ENCODE measurements at places on chromosomes 7 and 10.

GRCh38 chr10:62045765-62046521, 144.4 kb downstream of the ARID5B start:
- DNase-seq, result peak; percentile 94

GRCh38 chr7:104137511-104137910, 70.3 kb downstream of the ORC5 start:
- no peak for DNase-seq

DNA sequence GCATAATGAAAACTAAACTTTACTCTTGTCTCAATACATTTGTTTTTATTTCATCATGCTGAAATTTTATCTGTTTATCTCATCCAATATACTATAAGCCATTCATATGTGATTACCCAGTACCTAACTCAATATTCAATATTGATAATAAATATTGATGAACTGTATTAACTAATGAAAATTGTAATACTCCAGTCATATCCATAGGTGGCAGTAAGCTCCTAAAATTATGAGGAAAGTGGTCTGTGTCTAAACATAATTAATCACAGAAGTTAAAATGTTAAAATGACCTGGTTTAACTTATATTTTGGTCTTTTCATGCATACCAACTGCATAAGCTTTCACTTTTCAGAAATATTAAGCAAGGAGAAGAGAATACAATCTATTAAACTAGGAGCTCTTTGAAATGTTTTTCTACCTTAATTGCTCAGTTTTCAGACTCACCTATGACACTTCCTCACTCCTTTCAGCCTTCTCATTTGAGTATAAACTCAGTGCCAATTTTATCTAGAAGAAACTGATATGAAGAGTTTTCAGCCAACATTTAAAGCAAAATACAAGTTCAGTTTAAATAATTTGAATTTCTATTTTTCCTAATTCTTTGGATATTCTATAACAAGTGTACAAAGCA, 30.5 kb upstream of the VWDE start:
- peak; percentile 9 for DNase-seq

DNA sequence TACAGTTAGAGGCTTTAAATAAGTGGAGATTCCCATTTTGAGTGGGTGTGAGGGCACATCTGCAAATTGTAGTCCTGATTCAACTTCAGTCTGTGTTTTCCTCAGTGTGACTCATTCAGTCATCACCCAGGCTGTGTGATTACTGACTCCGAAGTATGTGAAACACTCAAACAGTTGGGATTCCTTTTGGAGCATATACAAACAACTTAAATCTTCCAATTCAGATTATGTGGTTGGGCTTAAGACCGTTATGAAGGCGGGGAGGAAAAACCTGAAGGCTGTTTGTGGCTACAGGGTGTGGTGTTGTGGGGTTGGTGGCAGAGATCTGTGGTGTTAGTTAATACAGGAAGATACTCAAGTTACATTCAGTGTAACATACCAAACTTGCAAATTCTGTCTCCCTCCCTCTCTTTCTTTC, 259.7 kb upstream of the FERD3L start:
- DNase-seq, result peak; percentile 95

GRCh38 chr7:22698767-22699166, 28.2 kb upstream of the IL6 start:
- DNase-seq, result no peak

GRCh38 chr7:46494028-46494427, 573.0 kb upstream of the IGFBP3 start:
- no peak for DNase-seq

GRCh38 chr7:138563808-138564207, 103.7 kb downstream of the TRIM24 start:
- no peak for DNase-seq

DNA sequence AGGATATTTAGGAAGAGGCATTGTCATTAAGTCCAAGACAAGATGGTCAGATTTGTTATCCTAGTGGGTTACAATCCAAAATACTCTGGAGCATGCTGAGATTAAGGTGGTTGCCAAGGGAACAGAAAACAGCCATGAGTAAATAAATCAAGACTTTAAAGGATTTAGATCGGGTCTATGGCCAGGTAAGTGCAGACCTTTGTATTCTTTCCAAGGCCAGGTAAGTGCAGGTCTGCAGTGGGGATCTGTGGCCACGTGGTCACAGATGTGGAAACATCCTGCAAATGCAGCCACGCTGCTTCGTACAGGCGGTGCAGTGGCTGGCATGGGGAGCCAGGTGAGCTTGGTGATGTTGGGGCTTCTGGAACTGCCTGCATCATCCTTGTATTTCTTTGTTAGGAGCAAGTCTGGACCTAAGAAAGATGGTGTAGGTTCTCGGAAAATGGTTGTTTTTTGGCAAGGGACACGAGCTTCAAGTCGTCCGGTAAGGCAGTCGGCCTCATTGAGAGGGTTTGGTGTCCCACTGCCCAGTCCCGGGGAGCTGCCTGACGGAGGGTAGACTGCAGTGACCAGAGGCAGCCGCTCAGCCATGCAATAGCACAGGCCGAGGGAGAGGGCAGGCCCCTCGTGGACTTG, 21.8 kb downstream of the ZNF775 start:
- no peak for DNase-seq

DNA sequence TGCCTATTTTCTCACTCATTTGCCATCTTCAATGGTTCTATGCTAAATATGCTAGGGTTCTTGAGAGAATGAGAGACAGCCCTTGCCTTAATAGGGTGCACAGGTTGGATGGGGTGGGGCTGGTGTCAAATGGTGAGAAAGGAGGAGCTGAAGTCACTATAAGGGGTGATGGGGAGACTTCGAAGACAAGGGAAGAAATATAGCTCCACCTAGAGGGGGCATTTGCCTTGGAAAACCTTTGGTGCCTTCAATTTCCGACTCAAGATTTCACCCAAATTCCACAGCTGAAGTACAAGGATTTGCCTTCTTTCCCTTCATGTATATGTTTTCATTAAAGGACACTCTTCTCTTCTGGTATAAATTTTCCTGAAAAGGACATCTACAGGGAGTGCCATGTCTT, 5.6 kb downstream of the PTN start:
- DNase-seq, result no peak

GRCh38 chr7:63789378-63790176, 209.1 kb upstream of the ZNF722 start:
- DNase-seq, result no peak

- DNase-seq, result no peak
These were observed 334.4 kb downstream of the CALN1 start for GRCh38 chr7:72077786-72078185.

GRCh38 chr10:61289813-61290212, 163.4 kb downstream of the TMEM26 start:
- no peak for DNase-seq

DNA sequence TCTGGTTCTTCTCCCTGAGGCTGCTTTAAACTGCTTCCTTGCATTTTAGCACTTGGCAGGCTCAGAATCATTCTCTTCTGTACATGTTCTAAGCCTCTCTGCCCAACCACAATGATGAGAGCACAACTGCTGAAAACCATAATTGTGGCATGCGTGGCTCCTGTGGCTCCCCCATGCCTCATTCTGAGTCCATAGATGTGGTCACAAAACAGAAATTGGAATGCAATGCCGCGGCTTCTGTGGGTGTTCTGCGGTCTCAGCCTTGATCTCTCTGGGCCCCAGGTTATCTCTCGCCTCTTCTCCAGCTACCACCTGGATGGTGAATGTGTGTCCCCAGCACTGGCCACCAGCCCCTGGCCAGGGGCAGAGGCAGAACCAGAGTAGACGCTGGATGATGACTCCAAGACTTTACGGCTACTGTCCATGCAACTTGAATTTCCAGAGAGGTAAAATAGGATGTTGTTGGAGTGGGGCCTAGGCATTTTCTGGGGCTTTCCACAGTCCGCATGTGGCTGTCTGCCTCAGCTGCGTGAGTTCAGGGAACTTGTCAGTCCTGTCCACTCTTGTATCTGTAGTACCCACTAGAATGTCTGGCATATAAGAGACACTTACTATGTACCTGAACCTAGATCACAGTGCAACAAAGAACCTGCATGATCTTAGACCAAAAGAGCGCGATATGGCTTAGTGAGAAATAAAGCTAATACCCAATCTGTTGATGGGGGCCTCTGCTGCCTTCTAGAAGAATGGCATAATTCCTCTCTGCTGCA, 52.4 kb upstream of the ADRB1 start:
- no peak for DNase-seq

DNA sequence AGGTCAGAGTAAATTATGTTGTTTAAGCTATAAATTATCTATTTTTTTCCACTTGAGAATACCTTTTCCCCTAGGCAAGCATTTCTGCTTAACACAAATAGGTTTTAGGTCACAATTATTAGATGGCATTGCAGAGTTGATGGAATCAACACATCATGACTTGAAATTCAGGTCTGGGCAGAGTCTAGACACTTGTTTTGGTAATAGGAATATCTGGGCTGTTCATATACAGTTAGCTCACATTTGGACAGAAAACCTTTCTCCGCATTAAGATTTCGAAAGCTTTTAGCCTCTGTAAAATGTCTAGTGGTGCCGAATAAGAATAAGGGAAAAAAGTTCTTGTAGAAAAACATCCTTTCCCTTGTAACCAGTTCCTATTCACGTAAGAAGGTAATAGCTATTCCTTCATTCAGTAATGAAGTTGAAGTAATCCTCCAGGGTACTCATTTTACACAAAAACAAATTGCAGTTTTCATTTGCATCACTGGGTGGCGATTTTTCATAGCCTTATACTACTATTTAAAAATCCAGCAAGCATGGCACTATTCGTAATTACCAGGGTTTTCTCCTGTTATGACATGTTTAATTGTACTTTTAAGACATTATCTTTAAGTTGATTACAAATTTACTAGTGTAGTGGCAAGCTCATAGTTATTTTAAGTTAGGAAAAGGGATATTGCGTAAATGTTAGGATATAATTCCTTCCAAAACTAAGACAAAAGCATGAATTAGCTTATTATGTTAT, 37.0 kb downstream of the RPA3 start:
- DNase-seq, result peak; percentile 78

- peak; percentile 22 for DNase-seq
These were observed 1168.4 kb downstream of the GATA3 start for GRCh38 chr10:9222917-9223316.

DNA sequence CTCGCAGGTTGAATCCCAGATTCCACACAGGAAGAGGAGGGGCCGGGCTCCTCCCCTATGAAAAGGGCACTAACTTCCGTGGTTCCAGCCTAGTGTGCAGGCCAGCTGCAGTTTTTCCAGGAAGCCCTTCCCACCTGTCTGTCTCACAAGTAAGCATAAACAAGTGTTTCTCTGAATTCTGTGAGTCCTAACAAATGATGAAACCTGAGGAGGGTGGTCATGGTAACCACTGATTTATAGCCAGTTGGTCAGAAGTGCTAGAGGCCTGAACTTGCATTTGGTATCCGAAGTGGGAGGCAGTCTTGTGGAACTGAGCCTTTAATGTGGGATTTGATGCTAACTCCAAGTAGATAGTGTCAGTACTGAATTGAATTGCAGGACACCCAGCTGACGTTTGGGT, 54.7 kb upstream of the STEAP4 start:
- no peak for DNase-seq

DNA sequence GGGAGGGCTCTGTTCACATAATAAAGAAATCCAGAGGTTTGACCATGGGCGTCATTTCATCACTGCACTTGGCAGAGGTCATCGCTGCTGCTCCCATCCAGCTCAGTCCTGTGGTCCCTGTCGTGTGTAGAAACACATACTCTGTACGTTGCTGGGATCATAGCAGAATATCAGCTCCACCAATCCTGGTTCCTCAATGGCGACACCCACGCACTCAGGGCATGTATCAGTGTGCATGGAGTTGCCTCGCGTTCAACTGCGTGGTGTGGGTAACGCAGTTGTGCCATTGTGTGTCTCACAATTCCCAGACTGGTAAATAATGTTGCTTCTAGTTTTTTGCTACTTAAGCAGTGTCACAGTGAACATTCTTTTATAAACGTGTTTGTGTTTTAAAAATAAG, 111.1 kb downstream of the LHPP start:
- no peak for DNase-seq

- DNase-seq, result peak; percentile 65
These were observed 4.6 kb downstream of the LFNG start for GRCh38 chr7:2523941-2524807.

DNA sequence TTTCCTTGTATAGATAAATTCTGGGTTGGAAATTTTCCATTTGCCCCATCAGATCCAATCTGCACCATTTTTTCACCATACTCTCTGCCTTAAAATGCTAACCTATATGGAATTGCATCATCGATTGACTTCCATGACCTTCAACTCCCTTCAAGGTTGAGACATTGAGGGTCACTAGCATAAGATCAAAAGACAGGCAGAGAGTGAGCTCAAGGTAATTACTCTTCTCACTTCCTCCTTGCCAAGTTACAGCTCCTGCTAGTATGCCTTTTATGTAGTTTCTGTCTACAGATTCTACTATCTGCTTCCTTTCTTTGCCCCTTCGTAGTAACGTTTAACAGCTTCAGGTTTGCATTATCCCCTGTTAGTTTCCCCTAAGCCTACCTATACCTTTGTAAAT, 1127.7 kb upstream of the LRRTM3 start:
- no peak for DNase-seq

GRCh38 chr10:113704637-113705343, 25.1 kb downstream of the CASP7 start:
- peak; percentile 69 for DNase-seq

GRCh38 chr7:9192969-9193368, 759.6 kb downstream of the NXPH1 start:
- DNase-seq, result no peak

- DNase-seq, result no peak
These were observed 219.8 kb upstream of the BMPER start for GRCh38 chr7:33685503-33685902.

DNA sequence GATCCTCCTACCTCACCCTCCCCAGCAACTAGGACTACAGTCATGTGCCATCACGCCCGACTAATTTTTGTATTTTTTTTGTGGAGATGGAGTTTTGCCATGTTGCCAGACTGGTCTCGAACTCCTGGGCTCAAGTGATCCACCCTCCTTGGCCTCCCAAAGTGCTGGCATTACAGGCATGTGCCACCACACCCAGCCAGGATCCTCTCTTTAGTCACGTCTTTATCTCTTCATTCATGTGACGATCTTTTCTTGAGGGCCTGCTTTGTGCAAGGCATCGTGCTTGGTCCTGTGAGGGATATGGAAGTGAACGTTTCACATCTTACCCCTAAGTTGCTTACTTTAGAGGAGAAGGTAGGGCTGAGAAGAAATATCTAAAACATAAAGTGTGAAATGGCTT, 21.6 kb downstream of the WBP1L start:
- no peak for DNase-seq

DNA sequence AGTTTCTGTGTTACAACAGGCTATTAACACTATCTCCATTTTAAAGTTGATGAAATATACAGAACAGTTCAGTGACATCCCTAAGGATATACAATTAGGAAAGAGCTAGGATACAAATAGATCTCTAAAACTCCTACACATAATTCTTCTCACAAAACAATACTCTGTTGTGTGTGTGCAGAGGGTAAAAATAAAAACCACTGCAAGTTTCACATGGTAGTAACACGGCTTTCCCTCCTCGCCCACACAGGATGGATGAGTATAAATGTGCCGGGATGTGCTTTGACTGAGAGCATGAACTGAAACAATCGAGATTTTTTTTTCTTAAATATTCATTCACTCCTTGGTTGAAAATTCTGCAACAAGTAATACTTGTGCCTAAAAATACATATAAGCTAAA, 131.5 kb upstream of the C1QL3 start:
- DNase-seq, result peak; percentile 10

GRCh38 chr10:70441161-70441894, at the start of gene NODAL:
Gene NODAL, minus strand, starts transcription at chr10:70441681. Its CDS starts 14 bp downstream, at chr10:70441667.
- no peak for DNase-seq

Measured in fibroblast of pulmonary artery (primary cell).